ENCODE measurements at places on chromosomes 6 and 20.

GRCh38 chr20:31605902-31606803, 1.1 kb downstream of the ID1 start:
- no peak for DNase-seq

DNA sequence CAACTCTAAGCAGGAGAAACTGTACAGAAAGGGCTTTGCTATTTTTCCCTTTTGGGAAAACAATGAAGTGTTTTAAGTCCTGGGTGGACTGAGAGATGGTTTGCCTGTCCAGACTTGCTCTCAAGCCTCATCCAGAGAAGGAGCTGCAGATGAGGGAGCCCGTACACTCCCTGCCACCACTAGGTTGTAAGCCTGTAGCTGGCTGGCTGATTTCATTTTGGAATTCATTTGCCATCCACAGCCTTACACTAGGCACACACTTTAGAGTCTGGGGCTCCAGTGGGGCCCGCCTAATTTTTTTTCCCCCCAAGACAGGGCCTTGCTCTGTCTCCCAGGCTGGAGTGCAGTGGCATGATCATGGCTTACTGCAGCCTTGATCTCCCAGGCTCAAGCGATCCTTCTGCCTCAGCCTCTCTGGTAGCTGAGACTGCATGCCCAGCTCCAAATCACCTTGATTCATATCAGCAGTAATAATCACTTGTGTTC, 28.4 kb downstream of the POFUT1 start:
- DNase-seq: no peak

GRCh38 chr20:38267901-38268514, 7.5 kb upstream of the KIAA1755 start:
- DNase-seq: no peak

DNA sequence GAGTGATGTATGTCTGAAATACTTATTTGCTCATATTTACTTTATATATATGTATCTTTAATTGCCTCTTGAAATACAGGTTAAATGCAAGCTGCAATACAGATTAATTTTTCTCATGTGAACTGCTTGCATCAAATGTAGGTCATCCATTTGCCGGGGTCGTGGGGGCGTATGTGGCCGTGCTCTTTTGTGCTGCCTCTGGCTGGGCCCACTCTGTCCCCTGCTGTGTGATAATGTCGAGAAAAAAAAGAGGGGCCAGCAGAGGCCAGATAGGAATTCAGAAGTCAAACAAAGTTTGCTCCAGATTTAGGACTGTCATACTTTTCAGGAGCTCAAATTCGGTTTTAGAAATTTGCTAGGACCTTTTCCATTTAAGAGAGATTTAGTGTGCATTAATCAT, 459.6 kb upstream of the SOX4 start:
- DNase-seq: no peak

All from cerebellar nuclear complex (tissue), 1 donor.